ENCODE measurements at places on chromosomes 2 and 18.

- no peak for DNase-seq
Measured at GRCh38 chr2:84880395-84880644, 564 bp downstream of the TRABD2A start.

DNA sequence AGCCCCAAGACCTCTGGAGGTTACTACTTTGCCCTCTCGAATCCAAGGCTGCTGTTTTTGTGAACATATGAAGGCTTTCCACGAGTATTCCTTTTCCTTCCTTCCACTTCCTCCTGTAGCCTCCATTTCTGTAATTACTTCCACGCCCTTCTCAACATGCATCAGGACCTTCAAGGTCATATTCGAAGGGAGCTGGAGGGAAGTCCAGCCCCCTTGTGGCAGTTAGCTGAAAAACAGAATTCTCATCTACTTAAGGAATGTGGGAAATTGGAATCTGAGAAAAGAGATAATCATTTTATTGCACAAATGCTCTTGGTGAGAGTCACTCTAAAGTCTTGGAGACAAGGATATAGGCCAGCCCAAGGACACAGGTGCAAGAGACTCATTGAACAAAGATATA lies 1000.2 kb downstream of the TDRD15 start:
- DNase-seq = no peak

- DNase-seq = no peak
Measured at GRCh38 chr18:51430538-51430937, 233.1 kb upstream of the MEX3C start.

DNA sequence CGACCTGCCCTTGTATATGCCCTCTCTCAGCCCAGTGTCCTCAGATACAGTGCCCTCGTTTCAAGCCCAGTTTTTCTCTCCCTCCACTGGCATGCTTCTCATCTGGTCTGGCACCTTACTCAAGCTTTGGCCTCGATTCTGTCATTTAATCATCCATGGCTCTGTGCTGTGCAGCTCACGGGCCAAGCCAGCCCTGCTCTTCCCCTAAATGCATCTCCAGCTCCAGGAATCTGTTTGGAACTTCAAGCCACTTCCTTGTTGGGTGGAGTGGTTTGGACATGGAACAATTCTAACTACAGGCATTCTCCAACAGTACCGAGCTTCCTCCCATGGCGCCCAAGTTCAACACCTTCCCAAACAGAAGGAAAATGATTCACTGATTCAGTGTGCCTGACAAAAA lies 76.7 kb upstream of the ZNF397 start:
- DNase-seq = no peak

GRCh38 chr2:182207049-182207746 lies 219.6 kb downstream of the PDE1A start:
- no peak for DNase-seq

DNA sequence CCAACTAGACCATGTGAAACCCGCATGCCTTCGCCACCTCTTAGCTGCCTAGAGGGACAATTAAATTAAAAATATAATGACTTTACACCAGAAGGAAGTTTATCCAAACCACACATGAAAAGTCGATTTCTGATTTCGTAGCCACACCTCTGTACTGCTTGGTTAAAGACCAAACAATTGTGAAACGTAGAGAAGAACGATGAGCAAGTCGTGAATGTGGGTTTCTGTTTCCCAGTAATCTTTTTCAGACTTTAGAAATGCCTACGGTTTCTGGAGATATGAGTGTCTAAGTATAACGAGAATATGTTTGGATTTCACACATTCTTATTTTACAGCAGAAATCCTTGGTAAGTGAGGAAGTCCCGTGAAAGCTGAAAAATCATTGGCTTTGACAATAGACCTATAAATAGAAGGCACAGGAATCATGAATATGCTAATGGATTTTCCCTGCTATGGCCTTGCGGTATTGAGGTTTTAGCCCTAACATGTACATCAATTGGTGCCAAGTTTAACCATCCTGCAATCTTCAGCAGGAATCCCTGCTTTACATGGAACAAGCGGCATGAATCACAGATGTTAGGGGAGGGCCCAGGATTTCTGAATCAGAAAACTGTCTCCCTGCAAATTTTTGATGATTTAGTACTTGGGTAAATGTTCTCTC lies 105.6 kb downstream of the TTC32 start:
- DNase-seq = no peak

DNA sequence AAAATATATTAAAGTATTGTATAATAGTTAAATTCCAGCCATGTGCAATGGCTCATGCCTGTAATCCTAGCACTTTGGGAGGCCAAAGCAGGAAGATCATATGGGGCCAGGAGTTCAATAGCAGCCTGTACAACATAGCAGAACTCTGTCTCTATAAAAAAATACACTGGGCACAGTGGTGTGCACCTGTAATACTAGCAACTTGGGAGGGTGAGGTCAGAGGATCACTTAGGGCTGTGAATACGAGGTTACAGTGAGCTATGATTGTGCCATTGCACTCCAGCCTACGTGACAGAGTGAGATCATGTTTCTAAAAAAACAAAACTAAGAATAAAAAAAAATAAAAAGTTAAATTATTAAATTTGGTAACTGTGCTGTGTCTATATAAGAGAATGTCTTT lies 36.1 kb downstream of the ZRANB3 start:
- no peak for DNase-seq

- DNase-seq = no peak
Measured at GRCh38 chr18:78720456-78721237, 259.0 kb upstream of the SALL3 start.

DNA sequence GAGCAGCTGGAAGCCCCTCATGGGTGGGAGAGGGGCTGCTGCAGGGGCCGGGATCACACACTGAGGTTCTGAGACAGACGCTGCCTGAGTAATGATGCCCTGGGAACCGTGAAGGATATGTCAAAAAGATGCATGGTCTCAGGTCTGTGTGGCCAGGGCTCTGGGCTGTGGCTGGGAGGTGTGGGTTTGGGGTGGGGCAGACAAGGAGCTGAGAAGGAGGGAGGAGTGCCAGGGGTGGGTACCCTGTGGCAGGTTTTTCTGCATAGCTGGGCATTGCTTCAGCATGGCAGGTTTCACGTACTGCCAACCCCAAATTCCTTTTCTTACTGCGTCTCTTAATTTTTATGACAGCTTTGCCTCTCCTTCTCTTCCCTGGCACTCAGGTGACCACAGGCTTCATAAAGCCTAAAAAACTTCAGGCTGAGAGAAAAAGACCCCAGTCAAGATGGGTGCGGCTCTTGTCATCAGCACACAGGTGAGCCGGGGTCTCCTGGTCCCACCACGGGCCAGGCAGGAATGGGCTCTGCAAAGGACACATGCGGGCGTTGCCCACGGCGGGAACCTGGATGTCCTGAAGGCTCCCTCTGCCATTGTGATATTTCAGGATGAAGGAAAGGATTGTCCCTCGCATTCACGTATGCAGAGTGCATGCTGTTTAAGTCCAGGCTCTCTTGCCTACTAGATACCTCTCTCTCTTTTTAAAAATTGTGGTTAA lies 18.0 kb downstream of the MALL start:
- DNase-seq = no peak

- DNase-seq = no peak
Measured at GRCh38 chr18:21163647-21164547, 52.3 kb upstream of the ROCK1 start.

GRCh38 chr2:86392873-86393518 lies 48.2 kb upstream of the KDM3A start:
- no peak for DNase-seq

DNA sequence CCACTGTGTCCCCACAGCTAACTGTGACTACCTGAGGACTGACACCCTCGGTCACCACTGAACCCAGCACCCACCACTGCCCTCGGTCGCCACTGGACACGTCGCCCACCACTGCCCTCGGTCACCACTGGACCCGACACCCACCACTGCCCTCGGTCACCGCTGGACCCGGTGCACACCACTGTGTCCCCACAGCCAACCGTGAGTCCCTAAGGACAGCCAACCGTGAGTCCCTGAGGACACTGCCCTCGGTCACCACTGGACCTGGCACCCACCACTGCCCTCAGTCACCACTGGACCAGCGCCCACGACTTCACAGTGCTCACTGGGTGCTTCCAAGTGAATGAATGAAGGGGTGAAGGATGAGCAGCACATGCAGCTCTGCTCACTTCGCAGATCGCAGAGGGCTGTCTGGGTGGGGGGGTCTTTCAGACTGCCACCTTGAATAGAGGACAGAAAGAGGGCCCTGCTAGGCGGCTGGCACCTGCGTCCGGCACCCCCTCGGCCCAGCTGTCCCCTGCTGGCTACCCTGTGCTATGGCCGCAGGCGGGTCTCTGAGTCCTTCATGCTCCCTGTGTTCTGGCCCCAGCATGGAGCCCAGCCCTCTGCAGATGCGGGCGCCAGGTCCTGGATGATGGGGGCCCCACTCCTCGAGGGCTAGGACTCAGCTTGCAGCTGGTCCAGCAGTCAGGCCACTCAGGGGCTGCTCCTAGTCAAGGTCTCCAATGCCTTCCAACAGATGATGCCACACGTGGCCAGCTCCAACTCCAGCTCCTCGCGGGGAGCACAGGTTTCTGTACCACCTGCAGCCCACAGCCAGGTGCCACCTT lies 51.4 kb upstream of the GPC1 start:
- no peak for DNase-seq

GRCh38 chr18:45328296-45328695 lies 287.0 kb upstream of the SLC14A2 start:
- no peak for DNase-seq
